ENCODE measurements at places on chromosomes 12 and 14.

DNA sequence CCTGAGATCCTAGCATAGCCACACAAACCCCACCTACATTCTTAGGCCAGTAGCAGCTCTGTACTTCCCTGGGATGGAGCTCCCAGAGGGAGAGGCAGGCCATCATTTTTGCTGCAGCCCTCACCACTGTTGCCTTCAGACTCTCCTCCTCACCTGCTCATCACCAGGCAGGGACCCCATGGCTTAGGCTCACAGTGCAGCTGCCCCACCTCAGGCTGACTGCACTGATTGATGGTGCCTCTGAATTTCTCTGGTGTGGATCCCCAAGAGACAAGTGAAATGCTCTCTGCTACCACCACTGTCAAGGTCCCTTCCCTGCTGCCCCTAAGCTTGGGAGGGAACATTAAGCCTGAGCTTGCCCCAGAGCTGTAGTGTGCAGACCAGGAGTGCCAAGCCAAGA lies 76.2 kb downstream of the TMTC3 start:
- no peak for DNase-seq

DNA sequence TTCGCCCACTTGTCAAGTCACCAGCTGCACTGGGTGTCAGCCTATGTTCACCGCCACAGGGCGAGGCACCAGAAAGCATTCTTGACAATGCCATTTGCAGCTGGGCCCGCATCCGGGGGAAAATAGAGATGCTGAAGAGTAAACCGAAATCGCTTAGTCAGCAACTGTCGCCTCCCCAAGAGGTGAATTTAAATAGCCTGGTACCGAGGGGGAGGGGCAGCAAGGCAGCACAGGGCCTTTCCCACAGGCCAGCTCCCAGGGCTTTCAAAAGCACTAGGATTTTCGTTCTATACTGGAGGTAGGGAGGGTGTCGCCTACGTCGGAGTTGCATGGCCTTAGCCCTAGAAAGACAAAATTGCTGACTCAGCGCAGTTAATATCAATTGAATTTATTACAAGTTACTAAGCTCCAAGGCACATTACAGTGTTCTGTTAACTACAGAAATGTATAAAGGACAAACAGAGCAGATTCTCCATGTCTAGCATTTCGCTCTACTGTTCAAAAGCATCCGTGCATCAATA lies 4.3 kb downstream of the IRF2BPL start:
- peak; percentile 84 for DNase-seq

- no peak for DNase-seq
These were observed 43.1 kb downstream of the PRKAB1 start for GRCh38 chr12:119710965-119711551.

GRCh38 chr12:126982707-126983106 lies 1284.3 kb upstream of the TMEM132C start:
- DNase-seq: no peak

DNA sequence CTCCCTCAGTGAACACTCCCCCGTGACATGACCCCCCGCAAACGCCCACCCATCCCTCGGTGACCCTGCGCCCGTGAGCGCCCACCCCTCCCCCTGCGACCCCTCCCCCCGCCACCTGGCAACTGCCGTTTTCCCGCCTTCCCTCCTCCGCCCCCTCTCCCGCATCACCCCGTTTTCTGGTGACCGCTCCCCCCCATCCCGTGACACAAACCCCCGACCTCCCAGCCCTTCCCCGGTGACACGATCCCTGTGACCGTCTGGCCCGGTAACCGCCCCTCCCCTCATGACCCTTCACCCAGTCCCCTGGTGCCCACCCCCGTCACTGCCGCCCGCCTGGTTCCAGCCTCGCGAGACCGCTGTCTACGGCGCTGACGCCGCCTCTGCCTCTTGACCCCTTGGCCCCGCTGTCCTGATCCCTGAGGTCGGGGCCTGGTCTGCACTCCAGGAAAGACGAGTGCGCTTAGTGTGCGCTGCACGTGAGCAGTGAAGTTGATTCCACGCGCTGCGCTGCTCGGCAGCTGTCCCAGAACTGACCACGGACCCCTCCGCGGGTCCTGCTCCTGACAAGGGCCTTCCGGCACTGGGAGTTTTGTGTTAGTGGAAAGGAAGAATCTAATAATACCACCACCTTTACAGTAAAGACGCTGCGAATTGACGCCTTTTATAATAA lies 59.4 kb downstream of the DDX51 start:
- DNase-seq: peak; percentile 67

GRCh38 chr14:22478247-22478646 lies 110.8 kb downstream of the DAD1 start:
- no peak for DNase-seq

DNA sequence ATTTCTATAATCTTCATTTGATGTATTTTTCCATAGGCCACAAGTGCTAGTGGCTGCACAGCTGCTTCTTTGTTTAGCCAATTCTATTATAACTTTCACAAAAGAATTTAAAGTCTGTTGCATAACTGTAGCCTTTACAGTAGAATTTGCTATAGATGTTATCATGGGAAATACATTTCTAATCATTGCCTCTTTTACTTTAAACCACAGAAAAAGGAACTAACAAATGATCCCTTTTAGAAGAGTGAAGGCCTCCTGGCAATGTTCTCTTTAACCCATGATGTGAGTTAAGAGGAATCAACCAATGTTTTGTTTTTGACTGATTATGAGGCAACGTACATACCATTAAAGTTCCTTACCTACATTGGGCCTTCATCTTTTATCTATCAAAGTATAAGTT lies 68.8 kb downstream of the RPL10L start:
- DNase-seq: no peak

Measured in activated CD4-positive, alpha-beta T cell treated with anti-CD3 and anti-CD28 coated beads, Interleukin-2, amount 50 U/mL, for 16 hours (primary cell).